ENCODE measurements at places on chromosomes 13 and 19.

GRCh38 chr19:10227026-10227971, 3.8 kb downstream of the S1PR2 start:
- no peak for DNase-seq

GRCh38 chr13:39942552-39943273, 287.3 kb downstream of the COG6 start:
- DNase-seq, result peak; percentile 1

- DNase-seq, result no peak
These were observed 687 bp downstream of the MATK start for GRCh38 chr19:3785451-3785937.

- no peak for DNase-seq
These were observed 17.6 kb upstream of the SLC7A1 start for GRCh38 chr13:29613101-29613500.

GRCh38 chr19:40622773-40623075, 21.6 kb downstream of the LTBP4 start:
- DNase-seq, result no peak

- DNase-seq, result no peak
These were observed 19.3 kb upstream of the GATAD2A start for GRCh38 chr19:19385896-19386869.

GRCh38 chr19:11322269-11323024, 17.0 kb downstream of the RAB3D start:
- DNase-seq, result no peak

DNA sequence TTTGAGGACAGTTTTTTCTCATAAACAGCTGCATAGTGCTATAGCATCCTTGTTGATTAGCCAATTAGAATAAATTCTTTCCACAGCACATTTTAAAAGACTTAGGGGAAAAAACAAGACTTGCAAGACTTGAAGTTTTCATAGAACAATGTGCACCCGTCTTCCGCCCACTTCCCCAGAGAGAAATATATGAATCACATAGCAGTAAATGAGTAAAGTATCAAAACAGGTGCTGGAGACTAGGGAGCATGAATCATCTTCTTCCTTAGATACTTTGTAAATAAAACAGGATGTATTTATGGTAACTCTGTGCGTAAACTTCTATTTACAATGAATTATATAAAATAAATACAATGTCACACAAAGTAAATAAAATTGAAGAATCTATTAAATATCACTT, 75.1 kb downstream of the COL4A2 start:
- no peak for DNase-seq

- no peak for DNase-seq
These were observed 30.1 kb downstream of the KLF12 start for GRCh38 chr13:74103970-74104555.

DNA sequence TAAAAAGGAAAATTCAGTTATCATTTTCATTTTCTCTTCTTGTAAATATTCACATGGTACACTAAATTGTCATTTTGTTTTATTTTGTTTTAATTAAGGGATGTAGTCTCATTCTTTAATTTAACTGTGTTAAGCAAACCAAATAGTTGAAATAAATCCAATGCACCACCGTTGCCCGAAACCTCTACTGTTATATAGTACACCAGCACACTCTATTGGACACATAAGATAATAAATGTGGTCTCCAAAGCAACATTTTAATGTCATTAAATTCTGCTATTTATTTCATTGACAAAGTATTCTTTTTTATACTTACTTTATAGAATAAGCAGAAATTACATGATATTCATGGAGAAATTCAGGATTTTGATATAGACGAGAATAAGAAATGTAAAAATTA, 156.4 kb upstream of the FREM2 start:
- no peak for DNase-seq

DNA sequence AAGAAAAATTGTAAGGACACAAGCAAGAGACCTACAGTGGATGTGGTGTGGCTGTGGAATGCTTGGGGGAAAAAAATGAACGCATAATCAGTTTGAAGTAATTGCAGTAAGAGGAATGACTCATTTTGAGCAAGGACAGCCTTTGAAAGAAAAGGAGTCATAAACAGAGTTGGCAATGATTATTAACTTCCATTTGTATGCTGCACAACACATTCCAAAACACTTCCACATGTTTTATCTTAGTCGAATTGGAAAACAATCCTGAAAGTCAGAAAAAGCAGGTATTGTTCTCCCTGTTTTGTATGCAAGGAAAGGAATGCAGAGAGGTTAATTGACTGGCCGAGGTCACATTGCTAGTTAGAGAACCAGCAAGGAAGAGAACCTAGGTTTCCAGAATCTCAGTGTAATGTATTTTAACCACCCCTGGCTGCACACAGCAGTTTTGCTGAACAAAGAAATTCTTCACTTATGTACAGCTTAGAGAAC, 630.0 kb upstream of the MIR17HG start:
- DNase-seq, result no peak

GRCh38 chr13:31775686-31776085, 36.4 kb downstream of the RXFP2 start:
- no peak for DNase-seq

- peak; percentile 0 for DNase-seq
These were observed 111.0 kb downstream of the B3GLCT start for GRCh38 chr13:31310786-31311185.

- DNase-seq, result no peak
These were observed 71.8 kb downstream of the TBC1D4 start for GRCh38 chr13:75410207-75410606.

All from NCI-H2029 treated with DMSO at 0.1 percent for 48 hours (cell line).